Stimulated activated CD8-positive, alpha-beta memory T cell treated with anti-CD3 and anti-CD28 coated beads, Interleukin-7, amount 100 ng/mL, for 4 hours (primary cell): ENCODE measurements at places on chromosomes 3 and 15.

- no peak for DNase-seq
Measured at GRCh38 chr3:128701342-128702212, 24.4 kb upstream of the RAB7A start.

DNA sequence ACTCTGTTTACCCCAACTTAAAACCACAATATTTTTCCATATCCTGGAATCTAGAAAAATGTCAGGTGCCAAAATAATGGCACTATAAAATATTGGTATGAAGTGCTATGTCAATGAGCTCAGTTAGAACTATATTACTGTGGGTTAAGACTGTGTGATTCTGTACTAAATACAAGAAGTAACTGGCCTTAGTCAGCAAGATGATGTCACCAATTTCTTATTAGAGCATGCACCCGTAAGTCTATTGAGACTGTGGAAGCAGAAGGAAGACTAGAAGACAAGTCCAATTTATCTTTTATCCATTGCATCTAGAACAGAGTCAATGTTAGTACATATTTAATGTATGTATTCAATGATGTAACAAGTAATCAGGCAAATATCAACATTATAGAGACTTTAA, 25.0 kb downstream of the LRRC58 start:
- no peak for DNase-seq

DNA sequence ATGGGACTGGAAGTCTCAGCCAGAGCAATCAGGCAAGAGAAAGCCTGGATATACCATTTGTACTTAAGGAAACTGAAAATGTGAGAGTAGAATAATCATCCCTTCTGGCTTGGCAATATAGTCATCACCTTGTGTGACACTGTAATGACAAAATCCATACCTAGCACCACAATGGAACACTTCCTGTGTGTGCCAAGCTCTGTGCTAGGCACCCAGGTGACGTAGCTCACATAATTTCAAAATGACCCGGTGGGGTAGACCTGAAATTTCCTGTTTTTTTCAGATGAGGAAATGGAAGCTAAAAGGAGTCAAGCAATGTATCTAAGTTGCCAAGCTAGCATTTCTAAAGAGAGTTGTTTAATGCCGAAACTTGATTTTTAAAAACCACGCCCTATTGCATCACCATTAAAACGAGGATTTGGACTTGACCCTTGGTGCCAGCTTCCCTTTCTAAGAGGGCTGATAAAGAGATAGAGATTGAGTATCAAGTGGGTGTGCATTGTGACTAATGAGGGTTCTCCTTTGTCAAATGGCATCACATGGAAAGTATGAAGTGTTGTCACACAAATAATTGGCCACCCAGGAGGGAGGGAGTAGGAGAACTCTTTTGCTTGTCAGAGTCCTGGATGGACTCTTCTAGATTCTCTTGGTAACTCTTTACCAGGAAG, 141.3 kb upstream of the PDZRN3 start:
- DNase-seq = no peak

DNA sequence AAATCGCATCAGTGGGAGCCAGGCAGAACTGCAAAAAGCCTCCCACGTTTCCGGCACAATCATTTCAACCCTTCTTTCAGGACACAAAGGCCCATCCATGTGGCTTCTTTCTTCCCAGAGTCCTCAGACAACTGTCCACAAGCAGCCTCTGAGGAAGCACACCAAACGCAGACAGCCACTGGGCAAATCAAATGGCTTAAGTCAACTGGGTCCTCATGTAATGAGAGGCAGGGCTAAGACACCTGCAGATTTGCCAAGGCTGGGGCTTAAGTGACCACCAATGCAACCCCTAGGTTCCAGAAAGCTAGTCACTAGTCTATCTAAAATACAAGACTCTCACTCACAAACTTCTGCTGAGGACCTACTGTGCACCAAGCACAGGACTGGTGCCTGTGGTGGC, 8.0 kb downstream of the OSBPL10 start:
- DNase-seq = no peak

DNA sequence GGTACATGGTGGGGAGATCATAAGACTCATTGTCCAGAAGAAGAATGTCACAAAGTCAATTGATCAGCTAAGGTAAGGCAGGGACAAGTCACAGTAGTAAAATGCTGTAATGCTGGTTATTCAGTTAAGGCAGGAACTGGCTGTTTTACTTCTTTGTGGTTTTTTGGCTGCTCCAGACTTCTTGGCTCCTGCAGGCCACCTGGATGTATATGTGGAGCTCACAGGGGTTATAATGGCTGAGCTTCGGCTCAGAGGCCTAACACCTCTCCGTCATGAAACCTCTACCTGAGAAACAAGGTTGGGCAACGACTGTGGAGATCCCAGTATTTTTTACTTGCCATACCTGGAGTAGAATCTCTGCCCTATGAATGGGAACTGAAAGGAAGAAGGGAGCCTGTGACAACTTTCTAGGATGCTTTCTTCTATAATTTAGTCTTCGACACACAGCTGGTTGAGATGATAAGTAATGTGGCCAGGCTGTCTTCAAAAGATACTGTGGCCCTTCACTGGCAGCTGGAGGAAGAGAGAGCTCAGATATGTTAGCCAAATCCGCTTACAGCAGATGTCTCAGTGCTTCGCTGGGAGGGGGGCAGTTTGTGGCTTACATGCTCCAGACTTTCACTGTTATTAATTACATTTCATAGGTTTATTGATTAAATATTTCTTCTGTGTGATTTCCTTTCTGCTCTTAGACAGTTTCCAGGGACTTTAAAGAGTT, 887.8 kb downstream of the IGSF11 start:
- no peak for DNase-seq
